Right lung (tissue), 10 donors: ENCODE measurements at places on chromosomes 7 and 10.

- no peak for DNase-seq
Measured at GRCh38 chr7:36391436-36392198, 2.0 kb downstream of the ANLN start.

- DNase-seq = no peak
Measured at GRCh38 chr10:49404321-49404878, 8.5 kb upstream of the DRGX start.

- DNase-seq = no peak
Measured at GRCh38 chr7:47446871-47447466, 134.9 kb downstream of the TNS3 start.

DNA sequence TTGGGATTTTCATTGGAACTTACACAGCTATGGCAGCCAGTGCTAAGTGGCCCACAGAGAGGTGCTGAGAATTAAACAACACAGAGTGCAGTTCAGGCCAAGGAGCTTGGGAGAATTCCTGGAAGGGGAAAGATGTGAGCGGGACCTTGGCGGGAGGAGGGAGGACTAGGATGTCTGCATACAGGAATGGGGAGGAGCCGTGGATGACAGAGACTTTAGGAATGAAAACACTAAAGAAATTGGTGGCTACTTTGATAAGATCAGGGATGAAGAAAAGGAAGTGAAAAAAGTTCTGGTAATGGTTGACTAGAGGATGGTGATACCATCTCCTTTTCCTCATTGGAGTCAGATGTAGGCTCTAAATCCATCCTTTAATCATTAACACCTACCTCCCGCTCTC, 234.2 kb upstream of the FZD8 start:
- no peak for DNase-seq

GRCh38 chr10:128875956-128876736, 590.9 kb upstream of the MGMT start:
- no peak for DNase-seq

DNA sequence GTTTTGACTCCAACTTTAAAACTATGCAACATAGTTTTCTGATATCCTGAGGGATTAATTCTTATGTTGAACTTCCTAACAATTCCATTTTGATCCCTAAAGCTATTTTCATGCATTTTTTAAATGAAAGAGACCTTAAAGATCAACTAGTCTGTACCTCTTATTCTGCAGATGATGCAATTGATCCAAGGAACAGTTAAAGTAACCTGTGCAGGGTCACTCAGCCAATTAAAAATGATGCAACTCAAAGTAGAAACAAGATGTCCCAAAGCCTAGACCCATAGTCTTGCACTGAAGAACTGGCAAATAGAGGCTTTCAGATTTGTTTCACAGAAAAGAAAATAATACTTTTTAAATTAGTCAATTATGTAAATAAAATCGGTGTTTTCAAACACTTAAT, 86.3 kb downstream of the IMMP2L start:
- DNase-seq = no peak
